ENCODE measurements at places on chromosomes 5 and 9.

GRCh38 chr9:68603371-68603770 is 62.7 kb upstream of the TMEM252 start:
- no peak for ATAC-seq

DNA sequence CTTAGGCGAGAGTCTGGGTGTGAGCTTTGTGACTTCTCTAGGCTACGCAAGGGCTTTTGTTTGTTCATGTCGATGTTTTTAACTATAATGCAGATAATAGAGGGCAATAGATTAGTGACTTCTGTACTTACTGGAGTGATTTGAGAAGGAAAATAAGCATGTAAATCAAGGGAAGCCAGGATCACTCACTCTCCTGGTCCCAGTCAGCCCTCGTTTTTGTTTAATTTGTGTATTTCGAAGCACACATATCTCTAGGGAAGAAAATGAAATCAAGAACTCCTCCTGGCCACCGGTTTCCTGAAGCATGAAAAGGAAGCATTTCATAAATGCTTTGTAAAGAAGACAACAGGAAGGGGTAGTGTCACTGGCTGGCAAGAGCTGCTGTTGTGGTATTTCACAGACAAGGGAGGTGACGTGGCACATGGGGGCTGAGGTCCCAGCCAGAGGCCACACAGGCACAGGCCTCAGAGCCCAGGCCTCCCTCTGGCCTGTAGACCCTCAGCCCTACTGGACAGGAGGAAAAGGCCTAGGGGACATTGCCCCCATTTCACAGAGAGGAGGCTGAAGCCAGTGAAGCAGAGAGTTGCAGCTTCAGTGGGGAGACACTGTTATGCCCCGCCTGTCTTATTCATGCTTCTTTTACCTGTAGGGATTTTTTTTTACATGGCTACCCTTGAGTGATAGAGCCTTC is 34.1 kb downstream of the IRF1 start:
- peak; percentile 54 for ATAC-seq

DNA sequence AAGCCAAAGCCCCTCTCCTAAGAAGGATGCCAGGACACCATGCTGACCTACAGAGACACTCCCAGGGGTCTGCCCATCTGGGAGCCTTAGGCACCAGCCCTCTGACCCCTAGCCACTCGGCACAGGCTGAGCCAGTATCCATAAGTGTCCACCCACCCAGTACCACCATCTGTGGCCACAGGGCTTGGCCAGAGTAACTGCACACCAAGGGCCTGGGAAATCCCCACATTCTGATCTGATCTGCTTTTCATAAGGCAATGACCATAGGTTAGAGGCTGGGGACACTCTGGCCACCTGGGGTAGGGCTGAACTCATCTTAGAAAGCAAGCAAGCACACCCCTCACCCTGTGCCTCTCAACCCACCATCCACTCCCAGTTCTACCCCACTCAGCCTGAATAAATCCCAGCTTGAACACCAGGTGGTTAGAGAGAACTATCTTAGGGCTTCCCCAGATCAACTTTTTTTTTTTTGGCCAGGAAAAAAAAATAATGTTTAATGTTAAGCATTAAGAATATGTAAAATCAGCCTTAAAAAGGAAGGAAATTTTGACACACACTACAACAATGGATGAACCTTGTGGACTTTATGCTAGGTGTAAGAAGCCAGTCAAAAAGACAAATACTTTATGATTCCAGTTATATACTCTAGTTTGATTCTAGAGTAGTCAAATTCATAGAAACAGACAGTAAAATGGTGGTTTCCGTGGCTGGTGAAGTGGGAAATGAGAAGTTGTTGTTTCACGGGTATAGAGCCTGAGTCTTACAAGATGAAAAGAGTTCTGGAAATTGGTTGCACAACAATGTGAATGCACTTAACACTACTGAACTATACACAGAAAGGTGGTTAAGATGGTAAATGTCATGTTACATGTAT is 6.2 kb downstream of the GNPDA1 start:
- ATAC-seq = no peak

DNA sequence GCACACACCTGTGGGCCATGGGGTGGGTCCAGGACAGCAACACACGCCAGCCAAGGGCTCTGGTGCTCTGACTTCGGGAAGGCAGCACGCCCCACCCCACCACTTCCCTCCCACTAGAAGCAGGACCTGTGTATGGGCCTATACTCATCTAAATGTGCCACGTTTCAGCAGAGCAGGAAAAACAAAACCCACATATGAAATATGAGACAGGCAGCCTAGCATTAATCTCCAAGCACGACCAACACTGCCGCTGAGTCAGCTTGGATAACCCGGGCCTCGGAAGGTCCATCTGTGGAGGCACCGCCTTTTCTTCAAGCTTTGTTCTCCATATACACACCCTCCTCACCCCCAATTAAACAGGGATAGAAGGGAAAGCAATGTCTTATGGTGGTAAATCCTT is 203.1 kb downstream of the ROR2 start:
- peak; percentile 82 for ATAC-seq

DNA sequence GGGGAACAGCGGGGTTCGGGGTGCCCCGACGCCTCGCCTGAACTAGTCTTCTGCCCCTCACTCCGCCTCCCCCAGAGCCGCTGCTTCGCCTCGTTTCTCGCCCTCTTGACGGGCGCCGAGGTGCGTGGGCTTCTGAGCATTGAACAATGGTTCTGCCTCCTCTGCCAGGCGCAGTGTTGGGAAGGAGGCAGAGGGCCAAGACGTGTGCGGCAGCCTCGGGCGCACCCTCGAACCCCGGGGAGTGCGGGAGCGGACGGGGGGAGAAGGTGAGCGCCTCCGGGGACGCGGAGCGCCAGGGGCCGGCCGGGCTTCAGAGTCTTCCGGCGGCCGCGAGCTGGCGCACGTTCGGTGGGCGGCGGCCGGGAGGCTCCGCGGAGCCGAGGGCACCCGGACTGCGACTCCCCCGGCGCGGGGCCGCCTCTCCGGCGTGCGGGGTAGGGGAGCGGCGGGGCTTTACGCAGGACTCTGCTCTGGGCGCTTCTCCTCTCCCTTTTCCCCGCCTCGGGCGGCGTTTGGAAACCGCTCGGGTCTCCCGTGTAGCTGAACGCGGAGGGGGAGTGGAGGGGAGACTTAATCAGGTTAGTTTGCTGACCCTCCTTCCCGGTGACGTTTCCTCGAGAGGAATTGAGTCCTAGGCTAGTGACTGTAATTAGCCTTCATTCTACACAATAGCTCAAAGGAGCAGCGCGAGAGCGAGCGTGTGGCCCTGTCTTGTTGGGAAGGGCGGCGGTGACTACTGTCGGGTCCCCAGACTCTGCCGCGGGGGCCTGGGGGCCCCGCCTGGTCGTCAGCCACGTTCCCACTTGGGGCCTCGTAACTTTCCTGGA is 1.1 kb downstream of the VLDLR start:
- ATAC-seq = peak; percentile 24

GRCh38 chr5:141039061-141039460 is 12.1 kb upstream of the PCDHB1 start:
- ATAC-seq = no peak

- no peak for ATAC-seq
These were observed 6.3 kb downstream of the SLC12A7 start for GRCh38 chr5:1105350-1106265.

- no peak for ATAC-seq
These were observed 201.5 kb downstream of the C9orf50 start for GRCh38 chr9:129419382-129419899.

- no peak for ATAC-seq
These were observed 62.8 kb downstream of the IPPK start for GRCh38 chr9:92607088-92607487.

DNA sequence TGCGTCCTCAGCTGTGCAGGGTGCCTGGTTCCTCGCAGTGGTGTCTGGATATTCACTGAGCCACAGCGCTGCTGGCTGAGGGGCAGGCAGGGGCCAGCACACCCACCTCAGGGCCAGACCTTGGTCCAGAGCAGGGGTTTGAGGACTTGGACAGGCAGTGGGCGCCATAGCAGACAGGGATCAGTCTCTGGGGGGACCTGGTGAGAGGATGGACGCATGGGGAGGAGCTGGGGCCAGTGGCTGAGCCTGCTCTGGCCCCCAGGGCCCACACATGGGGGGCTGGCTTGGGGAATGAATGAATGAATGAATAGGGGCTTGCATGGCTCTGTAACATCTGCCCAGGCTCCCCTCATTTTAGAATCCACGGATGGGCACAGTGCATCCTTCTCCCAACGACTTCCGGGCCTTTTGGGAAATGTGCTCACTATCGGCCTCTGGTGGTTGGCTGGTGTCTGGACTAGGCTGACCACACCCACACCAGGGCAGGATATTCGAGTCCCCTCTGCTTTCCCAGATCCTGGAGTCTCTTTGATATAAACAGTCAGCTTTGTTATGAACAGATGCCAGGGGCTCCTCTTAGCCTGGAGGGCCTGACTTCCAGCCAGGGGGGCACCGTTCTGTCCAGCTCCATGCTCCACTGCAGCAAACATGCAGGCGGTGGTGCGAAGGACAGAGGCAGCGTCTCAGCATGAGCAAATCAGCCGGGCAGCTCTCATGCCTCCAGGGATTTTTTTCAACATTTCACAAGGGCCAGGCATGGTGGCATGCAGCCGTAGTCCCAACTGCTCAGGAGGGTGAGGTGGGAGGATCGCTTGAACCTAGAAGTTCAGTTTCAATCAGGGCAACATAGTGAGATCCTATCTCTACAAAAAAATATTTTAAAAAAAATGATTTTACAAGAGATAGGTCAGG is 62.6 kb downstream of the NEK6 start:
- peak; percentile 77 for ATAC-seq

DNA sequence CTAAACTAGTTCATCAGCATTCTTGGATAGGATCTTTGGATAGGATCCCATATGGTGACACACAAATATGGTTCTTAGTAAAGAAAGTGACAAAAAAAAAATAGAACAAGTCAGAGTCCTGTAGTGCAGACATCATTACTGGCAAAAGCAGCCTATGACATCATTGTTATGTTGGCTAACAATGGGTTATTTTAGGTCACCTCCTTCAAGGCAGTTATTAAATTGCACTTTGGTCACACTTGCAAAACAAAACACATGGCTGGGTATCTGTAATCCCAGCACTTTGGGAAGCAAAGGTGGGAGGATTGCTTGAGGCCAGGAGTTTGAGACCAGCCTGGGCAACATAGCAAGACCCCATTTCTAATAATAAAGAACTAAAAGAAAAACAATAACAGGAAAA is 185.9 kb downstream of the KIAA0825 start:
- ATAC-seq = peak; percentile 70

DNA sequence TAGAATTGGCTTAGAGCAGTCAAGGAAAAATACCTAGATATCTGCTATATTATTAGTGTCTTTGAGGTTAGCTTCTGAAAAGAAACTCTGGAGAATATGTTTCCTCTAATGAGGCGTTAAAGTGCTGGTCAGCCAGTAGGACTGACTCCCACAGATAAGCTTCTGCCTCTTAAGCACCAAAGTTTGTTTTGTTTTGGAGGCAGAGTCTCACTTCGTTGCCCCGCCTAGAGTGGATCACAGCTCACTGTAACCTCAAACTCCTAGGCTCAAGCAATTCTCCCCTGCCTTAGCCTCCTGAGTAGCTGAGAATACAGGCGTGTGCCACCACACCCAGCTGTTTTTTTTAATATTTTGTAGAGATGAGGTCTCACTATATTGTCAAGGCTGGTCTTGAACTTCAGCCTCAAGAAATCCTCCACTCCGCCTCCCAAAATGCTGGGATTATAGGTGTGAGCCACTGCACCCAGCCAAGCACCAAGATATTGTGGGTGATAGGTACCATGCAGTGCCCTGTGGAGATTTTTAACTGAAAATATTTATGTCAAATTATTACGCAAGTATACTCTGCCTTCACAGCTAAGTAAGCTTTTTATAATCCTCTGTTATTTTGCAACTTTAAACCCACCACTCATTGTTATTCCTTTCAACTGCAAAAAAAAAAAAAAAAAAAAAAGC is 24.7 kb upstream of the TMEM171 start:
- ATAC-seq = no peak

DNA sequence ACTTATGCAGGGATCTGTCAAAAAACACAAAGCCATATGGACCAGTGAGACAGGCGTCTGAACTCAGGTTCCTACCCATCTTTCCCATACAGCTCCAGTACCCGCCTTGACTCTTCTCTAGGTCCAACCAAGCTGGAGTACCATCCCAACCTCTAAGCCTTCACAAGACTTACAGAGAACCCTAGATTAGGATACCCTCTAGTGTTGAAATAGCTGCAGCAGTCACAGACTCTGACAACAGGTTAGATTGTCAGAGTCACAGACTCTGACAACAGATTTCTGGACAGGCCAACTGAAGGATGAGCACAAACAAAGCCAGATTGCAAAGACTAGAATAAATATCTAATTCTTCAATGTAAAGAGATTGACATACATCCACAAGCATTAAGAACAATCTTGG is 266.1 kb downstream of the GRIA1 start:
- ATAC-seq = no peak

DNA sequence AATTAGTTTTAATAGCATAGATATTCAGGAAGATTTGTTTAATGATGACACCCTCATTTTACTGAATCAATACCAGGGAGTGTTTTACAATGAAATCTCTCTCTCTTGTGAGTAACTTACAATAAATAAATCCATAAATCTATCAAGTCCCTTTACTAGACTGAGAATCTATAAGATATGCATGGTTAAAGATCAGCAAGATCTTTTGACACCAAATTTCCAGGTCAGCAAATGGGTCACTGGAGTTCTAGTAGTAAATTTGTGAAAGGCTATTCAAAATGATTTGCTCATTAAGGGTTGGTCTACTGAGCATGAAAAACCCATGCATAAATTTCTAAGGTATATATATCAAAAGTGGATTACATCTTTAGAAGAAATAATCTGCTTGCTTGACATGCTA is 512.1 kb upstream of the ITGA1 start:
- ATAC-seq = no peak

DNA sequence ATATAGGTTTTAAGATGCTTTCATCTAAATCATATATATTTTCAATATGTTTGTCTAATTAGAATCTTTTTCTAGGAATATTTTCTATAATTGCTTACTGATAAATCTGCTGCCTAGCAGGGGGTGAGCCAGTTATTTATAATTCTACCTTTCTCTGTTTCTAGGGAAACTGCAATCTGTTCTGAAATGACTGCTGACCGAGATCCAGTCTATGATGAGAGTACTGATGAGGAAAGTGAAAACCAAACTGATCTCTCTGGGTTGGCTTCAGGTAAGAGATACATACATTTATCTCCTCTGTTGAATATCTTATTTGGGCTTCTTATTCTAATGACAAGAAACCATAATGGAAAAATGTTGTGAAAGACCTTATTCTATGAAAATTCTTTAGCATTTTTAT is 127.3 kb downstream of the XRCC4 start:
- ATAC-seq = no peak

DNA sequence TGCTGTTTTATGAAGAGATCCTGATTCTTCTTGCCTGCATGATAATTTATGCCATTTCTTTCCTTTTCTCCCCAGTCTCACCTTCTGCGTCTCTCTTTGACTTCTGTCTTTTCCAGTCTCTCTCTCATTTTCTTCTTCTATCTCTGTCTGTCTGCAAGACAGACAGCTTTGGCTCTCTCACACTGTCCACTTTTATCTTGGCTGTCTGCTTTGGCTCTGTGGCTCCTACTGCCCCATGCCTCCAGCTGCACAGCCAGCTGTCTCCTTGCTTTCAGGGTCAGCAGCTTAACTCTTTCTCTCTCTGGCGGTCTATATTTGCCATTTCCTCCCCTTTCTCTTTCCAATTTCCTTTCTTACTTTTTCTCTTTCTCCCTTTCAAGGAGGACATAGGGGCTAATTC is 971.1 kb upstream of the COX7C start:
- no peak for ATAC-seq

- peak; percentile 48 for ATAC-seq
These were observed at the start of gene SGCD for GRCh38 chr5:156326718-156327259. Gene SGCD, plus strand, starts transcription at chr5:156327164.

- no peak for ATAC-seq
These were observed 424.5 kb downstream of the DMAC1 start for GRCh38 chr9:7375013-7375511.

Measured in esophagus mucosa (tissue), 1 donor.